Activated CD8-positive, alpha-beta T cell treated with anti-CD3 and anti-CD28 coated beads, Interleukin-2, amount 10 ng/mL, durations not matched to agents 7 days and 5 days (primary cell): ENCODE measurements at places on chromosomes 16 and 17.
A peak's percentile ranks its signal among the peaks of the same experiment; 100 is the strongest.

GRCh38 chr16:67394155-67395104 is 1.1 kb upstream of the TPPP3 start:
- DNase-seq, result no peak
- H3K4me3 ChIP-seq, result no peak overlapping the region
- H3K4me1 ChIP-seq, result peaks cover 9% of the 10 kb centered on the region
- H3K27me3 ChIP-seq, result peaks cover 35% of the 10 kb centered on the region

- peaks cover 78% of the 10 kb centered on the region for H3K27me3 ChIP-seq
- no peak for DNase-seq
- H3K36me3 ChIP-seq, result no peaks in the 10 kb centered on the region
Measured at GRCh38 chr17:38588788-38589174, 17.0 kb downstream of the SRCIN1 start.

GRCh38 chr16:72997141-72997542 is 50.8 kb downstream of the ZFHX3 start:
- no peak overlapping the region for H3K4me3 ChIP-seq
- peaks cover 2% of the 10 kb centered on the region for H3K36me3 ChIP-seq
- no peak for DNase-seq
- peaks cover 11% of the 10 kb centered on the region for H3K27me3 ChIP-seq
- no peaks in the 10 kb centered on the region for H3K4me1 ChIP-seq

- peak overlapping the region; percentile 90 for H3K4me3 ChIP-seq
- H3K27ac ChIP-seq, result peak overlapping the region; percentile 80
- DNase-seq, result no peak
Measured at GRCh38 chr16:85798283-85798776, 1.0 kb downstream of the EMC8 start.

DNA sequence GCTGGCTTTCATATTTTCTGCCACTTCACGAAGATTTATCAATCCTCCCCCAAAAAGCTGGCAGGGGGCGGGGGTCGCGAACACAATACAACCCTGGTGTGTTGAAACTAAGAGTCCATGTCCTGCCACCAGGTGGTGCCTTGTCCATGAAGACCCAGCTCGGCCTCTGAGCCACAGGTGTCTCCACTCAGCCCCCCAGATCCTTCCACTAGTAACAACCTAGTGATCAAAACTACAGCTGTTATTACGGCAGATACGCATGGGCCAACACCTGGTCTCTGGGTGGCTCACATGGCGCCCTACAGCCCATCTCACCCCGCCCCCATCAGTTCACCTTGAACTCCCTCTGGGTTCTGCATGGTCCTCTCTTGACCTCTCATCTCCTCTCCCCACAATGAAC is 27.7 kb downstream of the USP7 start:
- no peaks in the 10 kb centered on the region for H3K27me3 ChIP-seq
- no peak overlapping the region for H3K4me3 ChIP-seq
- H3K27ac ChIP-seq, result no peak overlapping the region
- H3K4me1 ChIP-seq, result peaks cover 58% of the 10 kb centered on the region

DNA sequence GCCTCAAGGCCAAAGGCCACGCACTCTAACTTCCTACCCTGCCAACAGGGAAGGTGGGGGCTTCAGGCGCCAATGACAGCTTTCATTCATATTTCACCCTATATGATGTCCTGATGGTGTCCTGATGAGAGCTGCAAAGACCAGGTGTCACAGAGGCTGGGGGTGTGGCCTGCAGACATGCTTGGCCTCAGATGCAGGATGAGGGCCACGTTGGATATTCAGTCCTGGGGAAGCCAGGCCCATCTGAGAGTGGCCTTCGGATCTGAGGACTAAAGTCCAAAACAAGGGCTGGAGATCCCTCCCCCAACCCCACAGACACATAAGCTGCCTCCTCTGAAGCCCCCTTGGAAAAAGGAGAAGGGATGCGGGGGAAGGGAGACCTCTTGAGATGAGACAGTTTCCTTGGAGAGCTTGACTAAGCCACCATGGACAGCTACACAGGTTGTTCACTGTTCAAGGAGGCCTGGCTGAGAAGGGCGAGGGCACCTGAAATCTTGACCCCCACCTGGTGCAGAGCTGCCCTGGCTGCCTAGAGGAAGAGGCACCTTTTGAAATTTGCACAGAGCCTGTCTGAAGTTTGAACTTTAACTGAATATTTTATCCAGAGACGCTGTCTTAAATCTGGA is 24.3 kb upstream of the GSG1L start:
- no peak for DNase-seq
- H3K36me3 ChIP-seq, result peaks cover 3% of the 10 kb centered on the region
- no peaks in the 10 kb centered on the region for H3K4me1 ChIP-seq
- H3K27me3 ChIP-seq, result no peaks in the 10 kb centered on the region
